Activated CD4-positive, alpha-beta memory T cell treated with anti-CD3 and anti-CD28 coated beads for 36 hours (primary cell): ENCODE measurements at places on chromosomes 2 and 18. TPM values are rescaled to one million over a fixed set of nuclear protein-coding genes. Genes with fewer than 3 reads are reported as not detected.

DNA sequence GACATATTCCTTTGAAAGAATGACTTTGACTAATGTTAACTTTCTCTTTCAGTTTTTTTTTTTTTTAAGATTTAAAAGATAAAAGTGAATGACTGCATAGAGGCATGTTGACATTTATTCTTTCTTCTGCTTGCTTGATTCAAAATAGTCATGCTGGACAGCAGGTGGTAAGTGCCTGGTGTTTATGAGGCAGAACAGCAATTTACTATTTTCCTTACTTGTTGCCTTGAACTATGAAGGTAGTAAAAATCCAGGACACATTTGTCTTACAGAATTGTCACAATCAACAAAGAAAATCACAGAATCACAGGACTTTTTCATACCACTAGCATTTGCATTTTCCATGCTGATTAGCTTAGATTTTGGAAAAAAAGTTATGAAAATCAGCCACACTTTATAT, 388.3 kb downstream of the CTNNA2 start:
- no peaks in the 10 kb centered on the region for H3K27me3 ChIP-seq
- no peak for DNase-seq
- no peaks in the 10 kb centered on the region for H3K4me1 ChIP-seq
- H3K36me3 ChIP-seq = no peaks in the 10 kb centered on the region

- H3K27ac ChIP-seq = no peak overlapping the region
- no peak for DNase-seq
- H3K4me1 ChIP-seq = peaks cover 3% of the 10 kb centered on the region
- H3K36me3 ChIP-seq = no peaks in the 10 kb centered on the region
- no peak overlapping the region for H3K4me3 ChIP-seq
Observed at GRCh38 chr2:127428815-127429109, 10.5 kb downstream of the PROC start.

- peaks cover 8% of the 10 kb centered on the region for H3K27me3 ChIP-seq
- no peak overlapping the region for H3K4me3 ChIP-seq
- no peaks in the 10 kb centered on the region for H3K4me1 ChIP-seq
Observed at GRCh38 chr2:60589104-60589503, 35.6 kb upstream of the BCL11A start.

DNA sequence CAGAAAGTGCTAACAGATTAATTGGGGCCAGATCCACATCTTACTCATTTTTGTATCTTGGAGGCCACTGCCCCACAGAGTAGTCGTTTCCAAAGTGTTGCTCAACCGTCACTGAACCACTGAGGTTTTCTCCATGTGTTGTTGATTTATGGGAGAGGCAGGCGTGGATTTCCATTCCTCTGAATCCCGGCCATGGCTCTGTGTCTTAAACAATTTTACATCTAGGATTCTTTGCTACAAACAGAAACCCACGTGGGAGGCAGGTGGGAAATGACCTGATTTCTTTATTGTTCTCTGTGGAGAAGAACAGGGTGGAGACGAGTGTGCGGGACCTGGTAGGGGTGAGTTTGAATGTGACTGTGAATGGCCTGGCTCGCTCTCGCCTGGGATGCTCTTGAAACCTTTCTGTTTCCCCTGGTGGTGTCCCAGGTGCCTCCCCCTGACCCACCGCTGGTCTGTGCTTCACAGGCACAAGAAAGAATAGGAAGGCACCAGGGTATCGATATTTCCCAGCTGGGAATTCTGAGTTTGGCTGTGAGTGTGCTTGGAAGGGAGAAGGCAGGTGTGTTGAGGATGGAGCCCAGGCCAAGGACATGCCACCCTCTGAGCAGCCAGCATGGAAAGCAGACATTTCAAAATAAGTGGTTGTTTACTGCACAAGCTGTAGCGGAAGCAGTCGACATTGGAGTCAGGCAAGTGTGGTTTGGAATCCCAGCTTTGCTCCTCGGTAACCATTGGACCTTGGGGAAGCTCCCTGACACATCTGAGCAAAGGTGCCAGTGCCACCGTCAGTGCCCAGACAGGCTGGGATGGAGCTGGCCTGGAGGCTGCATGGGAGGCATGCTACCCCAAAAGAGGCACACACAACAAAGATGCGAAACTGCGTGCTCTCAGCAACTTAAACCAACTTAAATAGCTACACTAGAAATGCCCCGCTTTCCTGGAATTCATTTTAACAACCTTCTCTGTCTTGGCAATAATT, 50.0 kb downstream of the LPIN1 start:
- H3K4me3 ChIP-seq = no peak overlapping the region
- no peak for DNase-seq
- H3K27me3 ChIP-seq = no peaks in the 10 kb centered on the region
- no peak overlapping the region for H3K27ac ChIP-seq
- H3K36me3 ChIP-seq = peaks cover 64% of the 10 kb centered on the region
- no peaks in the 10 kb centered on the region for H3K4me1 ChIP-seq

RAD51AP2 gene
- not detected for total RNA-seq

TMEM247 gene
- total RNA-seq = not detected

GRCh38 chr2:230983566-230983965, 12.4 kb upstream of the SPATA3 start:
- peaks cover 17% of the 10 kb centered on the region for H3K27me3 ChIP-seq
- no peak overlapping the region for H3K27ac ChIP-seq
- no peak for DNase-seq

DNA sequence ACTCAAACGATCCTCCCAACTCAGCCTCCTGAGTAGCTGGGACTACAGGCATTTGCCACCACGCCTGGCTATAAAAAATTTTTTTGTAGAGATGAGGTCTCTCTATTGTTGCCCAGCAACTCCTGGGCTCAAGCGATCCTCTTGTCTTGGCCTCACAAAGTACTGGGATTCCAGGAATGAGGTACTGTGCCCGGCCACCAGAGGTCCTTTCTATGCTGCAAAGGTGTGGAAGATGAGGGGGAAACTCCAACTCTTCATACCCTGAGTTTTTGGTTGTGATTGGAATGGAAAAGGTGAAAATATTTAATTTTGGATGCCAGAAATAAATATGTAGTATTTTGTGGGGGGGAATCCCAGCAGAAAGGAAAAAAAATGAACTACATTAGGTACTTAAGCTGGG, 36.0 kb downstream of the MRPL33 start:
- no peak overlapping the region for H3K4me3 ChIP-seq
- H3K27ac ChIP-seq = no peak overlapping the region
- H3K36me3 ChIP-seq = no peaks in the 10 kb centered on the region
- H3K27me3 ChIP-seq = no peaks in the 10 kb centered on the region
- H3K4me1 ChIP-seq = peaks cover 13% of the 10 kb centered on the region

MOCOS gene
- total RNA-seq = 0.36 TPM
